Renal cortex interstitium (tissue), 15 donors: ENCODE measurements at places on chromosomes 16 and 17. TPM values are rescaled to one million over a fixed set of nuclear protein-coding genes. Genes with fewer than 3 reads are reported as not detected.

GRCh38 chr16:4011940-4012629 is 104.2 kb downstream of the ADCY9 start:
- no peak for DNase-seq

GRCh38 chr17:83046448-83047181 is 32.8 kb upstream of the METRNL start:
- DNase-seq, result no peak

Gene OR2C1
- 0.59 TPM for polyA plus RNA-seq

Gene PIGL
- polyA plus RNA-seq, result 23.3 TPM

DNA sequence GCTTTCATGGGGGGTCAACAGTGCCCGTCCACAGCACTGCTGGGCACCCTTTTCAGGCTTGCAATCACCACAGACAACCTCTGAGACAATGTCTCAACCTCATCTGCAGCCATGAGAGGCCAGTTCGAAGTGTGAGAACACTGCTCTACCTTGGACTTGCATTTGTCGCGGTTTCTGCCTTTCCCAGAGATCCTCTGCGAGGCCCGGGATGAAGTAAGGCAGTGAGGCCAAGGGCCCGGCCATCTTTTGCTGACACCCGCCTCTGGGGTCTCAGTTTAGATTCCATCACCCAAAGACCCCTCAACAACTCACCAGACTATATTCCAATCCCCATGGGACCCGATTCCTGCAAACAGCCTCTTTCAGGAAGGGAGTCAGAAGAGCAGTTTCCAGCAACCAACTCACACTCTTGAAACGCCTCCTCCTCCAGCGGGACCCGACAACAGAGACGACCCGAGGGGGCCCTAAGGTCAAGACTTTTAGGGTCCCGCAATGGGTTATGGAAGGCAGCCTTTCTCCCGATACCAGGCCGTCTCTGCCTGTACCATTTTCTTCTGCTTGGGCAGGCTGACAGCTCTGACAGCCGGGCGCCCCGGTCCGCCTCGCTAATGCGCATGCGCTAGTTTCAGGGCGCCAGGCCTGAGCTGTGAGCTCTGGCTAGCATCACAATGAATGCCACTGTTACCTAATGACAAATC is 576.0 kb downstream of the KCNJ18 start:
- DNase-seq, result no peak

Gene PIMREG
- polyA plus RNA-seq, result 29.4 TPM

Gene EVI2B
- polyA plus RNA-seq, result 1.9 TPM

GRCh38 chr16:84562174-84562815 is 55.6 kb downstream of the COTL1 start:
- DNase-seq, result no peak

Gene UBE2O
- polyA plus RNA-seq, result 31.8 TPM

Gene CLEC18C
- 51.2 TPM for polyA plus RNA-seq

DNA sequence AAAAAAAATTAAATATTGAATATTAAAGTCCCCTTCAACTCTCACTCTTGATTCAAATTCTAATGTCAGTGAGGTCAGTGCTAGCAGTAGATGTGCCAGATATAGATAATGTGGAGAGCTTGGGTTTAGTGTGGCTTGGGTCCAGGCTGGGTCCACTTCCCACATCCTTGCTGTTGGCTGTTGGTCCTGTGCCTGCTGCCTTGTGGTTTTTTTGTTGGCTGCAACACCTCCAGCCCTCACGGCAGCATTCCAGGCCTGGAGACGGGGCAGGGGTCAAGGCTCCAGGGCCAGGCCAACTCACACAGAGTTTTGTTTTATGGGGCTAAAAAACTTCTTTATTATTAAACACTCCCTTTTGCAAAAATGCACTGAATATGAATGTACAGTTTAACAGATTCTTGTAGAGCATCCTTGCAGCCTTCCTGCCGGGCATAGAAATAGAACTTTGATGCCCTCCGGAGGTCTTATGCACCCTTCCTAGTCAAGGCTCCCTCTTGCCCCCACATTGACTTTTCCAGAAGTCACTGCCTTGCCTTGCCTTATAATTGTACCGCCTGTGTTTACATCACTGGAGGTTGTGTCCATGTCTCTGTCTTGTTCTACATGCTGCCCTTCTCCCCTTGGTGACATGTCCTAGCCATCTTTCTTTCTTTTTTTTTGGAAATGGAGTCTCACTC is 25.5 kb upstream of the MYO15B start:
- no peak for DNase-seq

DNA sequence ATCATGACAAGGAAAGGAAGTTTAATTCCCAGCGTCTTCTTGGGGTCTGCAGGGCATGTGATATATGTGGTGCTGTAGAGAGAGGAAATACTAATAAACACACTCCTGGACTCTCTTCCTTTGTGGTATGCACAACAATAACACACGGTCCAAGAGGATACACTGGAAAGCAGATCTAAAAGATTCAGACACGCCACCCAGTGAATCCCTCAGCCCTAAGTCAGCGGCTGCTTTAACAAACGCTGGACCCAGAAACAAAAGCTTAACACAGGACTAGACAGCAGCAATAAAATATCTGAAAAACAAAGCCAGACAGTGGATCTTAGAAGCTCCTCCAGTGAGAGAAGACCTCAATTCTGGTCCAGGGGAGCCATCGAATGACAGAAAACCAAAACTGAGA is 13.1 kb downstream of the CFAP20 start:
- DNase-seq, result no peak

DNA sequence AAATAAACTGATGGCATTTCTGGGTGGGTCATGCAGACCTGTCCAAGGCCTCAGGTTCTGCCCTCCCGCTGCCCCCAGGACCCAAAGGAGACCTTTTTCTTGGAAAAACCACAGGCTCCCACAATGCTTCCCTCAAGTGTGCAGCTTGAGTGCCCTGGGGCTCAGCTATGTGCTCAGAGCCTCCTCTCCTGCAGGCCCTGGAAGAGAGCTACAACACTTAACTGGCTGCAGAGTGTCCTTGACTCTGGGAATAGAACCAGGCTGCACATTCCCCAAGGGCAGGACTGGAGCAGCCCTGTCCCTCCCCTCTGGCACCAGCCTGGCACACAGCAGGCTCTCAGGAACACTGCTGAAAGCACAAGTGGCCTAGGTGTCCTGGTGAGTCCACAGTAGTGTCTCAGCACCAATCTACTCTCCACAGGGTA is 4.8 kb upstream of the SREBF1 start:
- DNase-seq, result no peak

- no peak for DNase-seq
Measured at GRCh38 chr17:47634870-47635269, 14.8 kb upstream of the KPNB1 start.

GRCh38 chr16:89517128-89517527 is 8.9 kb downstream of the SPG7 start:
- no peak for DNase-seq

DNA sequence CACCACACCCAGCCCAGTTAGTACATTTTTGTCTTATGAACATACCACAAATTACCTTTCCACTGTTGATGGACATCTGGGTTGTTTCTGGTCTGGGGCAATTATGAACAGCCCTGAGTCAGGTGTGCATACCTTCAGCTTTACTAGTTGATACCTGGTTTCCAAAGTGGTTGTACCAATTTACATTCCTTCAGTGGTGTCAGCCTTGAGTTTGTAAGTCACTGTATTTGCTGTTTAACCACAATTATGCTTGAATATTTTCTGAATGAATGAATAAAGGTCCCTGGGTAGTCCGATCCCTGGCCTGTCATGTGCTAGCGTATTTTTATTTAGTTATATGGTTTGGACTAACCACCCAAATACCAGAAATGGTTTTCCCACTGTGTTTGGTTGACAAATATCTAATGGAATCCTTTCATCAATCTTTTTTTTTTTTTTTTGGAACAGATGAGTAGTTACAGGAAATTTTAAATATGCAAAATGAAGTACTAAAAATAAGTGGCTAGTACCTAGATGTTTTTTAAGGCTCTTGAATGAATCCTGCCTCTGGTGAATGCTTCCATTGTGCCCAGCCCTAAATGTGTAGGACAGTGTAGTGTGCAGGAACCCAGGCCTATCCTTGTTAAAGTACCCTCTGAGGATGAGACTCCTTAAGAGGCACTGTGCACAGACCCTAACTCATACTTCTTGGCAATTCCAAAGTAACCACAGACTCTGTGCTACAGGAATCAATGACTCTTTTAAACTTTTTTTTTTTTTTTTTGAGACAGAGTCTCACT is 3.7 kb downstream of the DUSP14 start:
- no peak for DNase-seq

DNA sequence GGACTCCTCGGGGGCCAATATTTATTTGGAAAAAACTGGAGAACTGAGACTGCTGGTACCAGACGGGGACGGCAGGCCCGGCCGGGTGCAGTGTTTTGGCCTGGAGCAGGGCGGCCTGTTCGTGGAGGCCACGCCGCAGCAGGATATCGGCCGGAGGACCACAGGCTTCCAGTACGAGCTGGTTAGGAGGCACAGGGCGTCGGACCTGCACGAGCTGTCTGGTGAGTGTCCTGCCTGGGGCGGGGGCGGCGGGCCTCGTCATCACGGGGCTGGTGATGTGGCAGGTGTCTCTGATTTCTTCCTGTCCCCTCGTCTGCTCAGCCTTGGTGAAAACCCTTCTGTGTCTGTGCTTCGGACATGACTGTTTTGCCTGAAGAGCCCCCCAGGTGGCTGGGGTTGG is 5.7 kb downstream of the METRNL start:
- DNase-seq, result no peak

GRCh38 chr16:30005341-30006094 is 5.3 kb downstream of the DOC2A start:
- no peak for DNase-seq

DNA sequence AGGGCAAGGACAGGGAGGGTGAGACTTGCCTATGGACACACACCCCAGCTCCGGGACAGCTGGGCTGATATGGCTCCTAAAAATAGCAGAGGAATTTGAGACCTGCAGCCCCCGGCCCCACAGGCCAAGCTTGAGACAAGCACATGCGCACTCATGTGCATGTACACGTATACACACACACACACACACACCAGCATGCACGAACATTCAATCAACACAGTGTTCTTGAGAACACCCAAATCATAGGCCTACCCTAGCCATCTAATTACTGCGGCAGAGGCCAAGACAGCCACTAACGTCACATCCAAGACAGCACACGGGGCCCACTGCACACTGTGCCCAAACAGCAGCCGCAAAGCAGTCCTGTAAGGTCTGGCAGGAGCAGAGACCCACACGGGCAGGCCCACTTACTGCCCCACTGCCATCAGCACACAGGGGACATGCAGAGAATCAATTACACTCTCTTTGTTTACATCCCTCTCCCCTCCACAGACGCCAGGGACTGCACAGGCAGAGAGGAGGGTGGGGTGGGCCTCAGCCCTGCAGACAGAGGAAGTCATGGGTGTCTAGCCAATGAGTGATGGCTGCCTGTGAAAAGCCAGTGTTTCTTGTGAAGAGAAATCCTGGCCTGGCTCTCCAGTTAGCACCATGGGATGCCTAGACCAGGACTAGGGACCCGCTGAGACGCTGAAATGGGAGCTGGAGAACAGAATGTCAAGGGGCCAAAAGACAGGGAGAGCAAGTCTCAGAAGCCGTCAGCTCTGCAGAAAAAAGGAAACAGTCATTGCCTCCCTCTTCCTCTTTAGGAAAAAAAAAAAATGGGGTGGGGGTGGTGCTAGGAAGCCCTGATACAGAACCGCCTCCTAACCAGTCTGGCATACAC is 39.3 kb downstream of the MYO18A start:
- no peak for DNase-seq

DNA sequence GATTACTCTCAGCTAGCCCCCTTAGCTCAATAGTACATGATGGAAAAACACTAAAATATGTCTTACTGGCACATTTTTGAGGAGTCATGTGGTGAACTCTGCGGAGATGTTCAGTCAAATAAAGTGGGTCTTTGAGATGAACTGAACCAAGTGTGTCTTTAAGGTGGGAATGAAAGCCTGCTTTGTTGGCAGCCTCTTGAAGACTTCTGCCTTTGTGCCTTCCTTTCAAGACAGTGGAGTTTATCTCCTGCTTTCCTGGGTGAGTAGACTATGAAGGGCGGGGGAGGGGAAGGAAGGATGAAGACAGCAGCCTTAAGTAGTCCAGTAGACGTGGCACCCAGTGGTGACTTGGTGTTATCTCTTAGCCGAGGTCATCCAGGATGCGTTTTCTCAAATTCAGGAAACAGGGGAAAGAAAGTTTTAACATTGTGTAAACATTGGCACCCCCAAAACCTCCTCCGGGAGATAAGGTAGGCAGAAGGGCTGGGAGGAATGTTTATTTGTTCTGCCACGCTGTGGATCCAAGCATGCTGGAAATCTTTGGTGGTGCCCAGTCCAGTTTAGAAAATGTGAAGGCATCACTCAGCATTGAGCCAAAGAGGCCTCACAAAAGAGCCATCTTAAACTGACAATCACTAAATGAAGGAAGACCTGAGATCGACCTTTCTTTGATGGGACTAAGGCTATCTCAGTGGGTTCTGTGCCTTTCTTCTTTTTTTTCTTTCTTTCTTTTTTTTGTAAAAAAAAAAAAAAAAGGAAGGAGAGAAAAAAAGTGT is 220.6 kb downstream of the FTO start:
- no peak for DNase-seq

DNA sequence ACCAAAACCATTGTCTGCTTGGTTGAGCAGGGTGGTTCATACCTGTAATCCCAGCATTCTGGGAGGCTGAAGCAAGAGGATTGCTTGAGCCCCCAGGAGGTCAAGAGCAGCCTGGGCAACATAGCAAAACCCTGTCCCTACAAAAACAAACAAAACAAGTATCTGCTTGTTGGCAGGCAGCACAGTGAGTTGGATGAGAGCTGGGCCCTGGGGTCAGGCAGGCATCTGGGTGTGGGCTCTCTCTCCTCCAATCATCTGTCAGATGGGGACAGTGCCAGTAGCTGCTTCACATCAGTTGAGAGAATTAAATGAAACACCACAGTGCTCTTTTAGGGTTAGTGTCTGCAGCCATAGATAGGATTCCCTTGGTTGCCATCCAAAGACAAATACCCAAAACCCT is 5.8 kb downstream of the ARMC7 start:
- DNase-seq, result no peak

Gene NATD1
- 11.9 TPM for polyA plus RNA-seq

DNA sequence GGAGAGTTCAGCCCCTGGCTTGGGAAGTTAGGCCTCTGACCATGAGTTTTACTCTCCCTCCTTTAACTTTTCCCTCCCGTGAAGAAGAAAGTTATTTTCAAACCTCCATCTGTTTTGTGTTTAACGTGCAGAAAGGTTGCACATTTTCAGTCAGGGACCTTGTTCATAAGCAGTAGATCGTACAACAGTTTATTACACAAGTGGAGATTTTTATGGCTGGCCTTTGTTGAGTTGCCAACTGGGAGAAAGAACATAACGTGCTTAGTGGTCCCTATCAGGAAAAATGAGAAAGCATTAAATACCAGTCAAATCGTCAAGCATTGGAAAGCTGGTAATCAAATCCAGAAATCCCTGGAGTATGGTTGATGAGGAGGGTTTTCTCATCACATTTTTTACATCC is 117.9 kb upstream of the MYOCD start:
- DNase-seq, result no peak

Gene ABCA8
- polyA plus RNA-seq, result 0.57 TPM

Gene VWA3A
- polyA plus RNA-seq, result 1.8 TPM

Gene ZNF821
- polyA plus RNA-seq, result 19.5 TPM

- DNase-seq, result no peak
Measured at GRCh38 chr16:86653285-86654006, 75.1 kb downstream of the FOXL1 start.
